ENCODE measurements at places on chromosomes 5 and 9. TPM values are rescaled to one million over a fixed set of nuclear protein-coding genes. Genes with fewer than 3 reads are reported as not detected.

The PLAC8L1 gene
- not detected for total RNA-seq

The PCDHA7 gene
- total RNA-seq, result not detected

The HMCN2 gene
- total RNA-seq, result 3.0 TPM

The SHC3 gene
- 0.10 TPM for total RNA-seq

The ZNF462 gene
- 2.2 TPM for total RNA-seq

The PGM5 gene
- 2.9 TPM for total RNA-seq

The UBE2QL1 gene
- total RNA-seq, result 0.38 TPM

The TAF1L gene
- not detected for total RNA-seq

The IL9 gene
- not detected for total RNA-seq

The PFN3 gene
- not detected for total RNA-seq

The N4BP3 gene
- total RNA-seq, result 0.13 TPM

The SV2C gene
- not detected for total RNA-seq

The PCDHB9 gene
- total RNA-seq, result 0.05 TPM

The GFPT2 gene
- total RNA-seq, result 0.78 TPM

The LAMC3 gene
- total RNA-seq, result 7.1 TPM

The BAAT gene
- total RNA-seq, result 459 TPM

Data from left lobe of liver (tissue), 2 donors.